Osteoblast (primary cell): ENCODE measurements at places on chromosomes 6 and 20. TPM values are rescaled to one million over a fixed set of nuclear protein-coding genes. Genes with fewer than 3 reads are reported as not detected.

The MYLK2 gene
- under 0.01 and 0.36 TPM in 2 replicates for total RNA-seq

The NEURL2 gene
- 4.7 and 7.1 TPM in 2 replicates for total RNA-seq

The PLG gene
- 0.36 TPM in 1 of 2 replicates, not detected in the other for total RNA-seq

The PAX1 gene
- under 0.01 TPM in 1 of 2 replicates, not detected in the other for total RNA-seq
